ENCODE measurements at places on chromosomes 3 and 15.

- no peak for DNase-seq
These were observed 71.1 kb upstream of the PDZRN3 start for GRCh38 chr3:73695841-73696240.

DNA sequence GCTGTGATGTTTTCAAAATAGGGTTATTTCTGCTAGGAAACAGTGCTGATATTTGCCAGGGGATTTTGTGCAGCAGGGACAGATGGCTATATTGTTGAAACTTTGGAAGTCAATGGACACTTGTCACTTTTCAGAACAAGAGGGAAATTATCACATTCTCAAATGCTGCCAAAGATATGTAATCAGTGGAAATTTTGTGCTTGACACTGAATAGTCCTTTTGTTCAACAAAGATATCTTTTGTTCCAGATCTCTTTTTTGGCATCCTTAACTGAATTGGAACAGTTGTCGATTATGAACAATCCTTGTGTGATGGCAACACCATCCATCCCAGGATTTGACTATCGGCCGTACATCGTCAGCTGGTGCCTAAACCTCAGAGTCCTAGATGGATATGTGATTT lies 7.8 kb downstream of the CEP97 start:
- no peak for DNase-seq

DNA sequence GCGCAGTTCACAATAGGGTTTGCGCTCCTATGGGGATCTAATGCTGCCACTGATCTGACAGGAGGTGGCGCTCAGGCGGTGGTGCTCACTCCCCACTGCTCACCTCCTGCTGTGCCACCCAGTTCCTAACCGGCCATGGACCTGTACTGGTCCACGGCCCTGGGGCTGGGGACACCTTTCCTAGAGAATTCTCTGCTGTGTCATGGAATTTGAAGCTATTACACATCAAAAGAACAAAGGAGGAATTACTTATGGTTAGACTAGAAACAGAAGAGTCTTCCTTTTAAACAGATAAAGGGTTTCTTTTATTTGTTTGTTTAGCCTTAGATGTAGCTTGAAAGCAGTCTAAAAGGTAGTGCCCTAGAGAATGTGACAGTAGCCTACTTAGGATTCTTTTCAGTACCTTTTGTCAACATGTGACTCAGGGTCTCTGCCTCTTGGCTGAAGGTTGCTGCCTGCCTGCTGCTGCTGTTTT lies 50.3 kb downstream of the PAK2 start:
- DNase-seq = no peak

GRCh38 chr3:149494022-149494758 lies 19.7 kb downstream of the TM4SF4 start:
- DNase-seq = no peak

DNA sequence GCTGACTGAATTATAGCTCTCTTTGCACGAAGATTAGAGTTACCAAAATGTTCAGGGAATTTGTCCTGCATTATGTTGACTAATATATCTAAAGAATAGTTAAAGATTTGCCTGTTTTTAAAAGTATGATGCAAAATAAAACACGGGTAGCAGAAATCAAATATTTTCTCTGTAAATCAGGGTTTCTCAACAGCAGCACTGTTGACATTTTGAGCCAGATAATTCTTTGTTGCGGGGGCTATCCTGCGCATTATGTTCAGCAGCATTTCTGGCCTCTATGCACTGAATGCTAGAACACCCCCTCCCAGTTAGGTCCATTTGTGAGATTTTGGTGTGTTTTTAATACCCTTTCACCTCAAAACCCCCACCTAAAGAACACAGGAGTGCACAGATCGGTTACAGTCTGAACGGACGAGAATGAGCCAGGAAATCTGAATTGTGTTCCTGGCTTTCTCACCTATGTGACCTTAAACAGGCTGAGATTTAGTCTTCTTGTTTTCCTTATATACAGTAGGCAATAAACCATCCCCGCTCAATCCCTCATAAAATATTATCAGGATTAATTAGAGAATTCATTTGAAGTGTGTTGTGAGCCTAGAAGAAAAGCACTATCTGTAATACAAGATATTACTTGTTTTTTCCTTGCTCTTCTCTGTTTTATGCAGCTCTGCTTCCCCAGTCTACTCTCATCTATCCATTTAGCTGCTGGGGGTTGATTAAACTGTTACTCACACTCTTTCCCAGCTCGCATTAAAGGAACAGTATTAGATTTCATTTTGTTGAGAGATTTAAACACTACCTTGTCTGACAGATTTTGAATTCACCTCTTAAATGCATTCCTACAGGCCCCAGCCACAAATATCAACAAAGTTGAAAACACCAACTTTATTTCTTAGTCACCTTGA lies 247.5 kb upstream of the GOLIM4 start:
- no peak for DNase-seq

DNA sequence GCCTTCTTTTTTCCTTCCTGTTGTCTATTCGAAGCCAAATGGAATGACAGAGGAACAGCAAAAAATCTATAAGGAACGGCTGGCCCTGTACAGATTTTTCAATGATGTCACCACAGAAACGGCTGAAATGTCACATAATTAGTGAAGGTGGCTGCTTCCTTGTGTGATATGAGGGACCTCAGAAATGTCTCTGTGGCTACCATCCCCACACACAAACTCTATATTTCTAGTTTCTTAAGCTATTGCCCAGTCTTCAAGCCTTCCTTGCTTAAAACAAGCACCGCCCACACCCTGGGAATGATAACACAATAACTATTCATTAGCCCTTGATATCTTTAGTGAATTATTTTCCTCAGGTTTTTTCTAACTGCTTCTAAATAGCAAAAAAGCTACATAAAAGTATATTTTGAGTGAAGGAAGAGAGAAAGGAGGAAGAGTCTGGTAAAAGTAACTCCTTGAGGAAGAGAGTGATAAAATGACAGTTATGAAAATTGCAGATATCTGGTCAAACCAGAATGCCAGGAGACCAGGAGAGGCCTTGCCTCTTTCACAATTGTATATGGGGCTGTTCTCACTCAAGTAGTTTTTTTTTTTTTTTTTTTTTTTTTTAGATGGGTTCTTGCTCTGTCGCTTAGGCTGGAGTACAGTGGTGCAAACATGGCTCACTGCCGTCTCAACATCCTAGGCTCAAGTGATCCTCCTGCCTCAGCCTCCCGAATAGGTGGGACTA lies 38.7 kb downstream of the FMN1 start:
- no peak for DNase-seq

DNA sequence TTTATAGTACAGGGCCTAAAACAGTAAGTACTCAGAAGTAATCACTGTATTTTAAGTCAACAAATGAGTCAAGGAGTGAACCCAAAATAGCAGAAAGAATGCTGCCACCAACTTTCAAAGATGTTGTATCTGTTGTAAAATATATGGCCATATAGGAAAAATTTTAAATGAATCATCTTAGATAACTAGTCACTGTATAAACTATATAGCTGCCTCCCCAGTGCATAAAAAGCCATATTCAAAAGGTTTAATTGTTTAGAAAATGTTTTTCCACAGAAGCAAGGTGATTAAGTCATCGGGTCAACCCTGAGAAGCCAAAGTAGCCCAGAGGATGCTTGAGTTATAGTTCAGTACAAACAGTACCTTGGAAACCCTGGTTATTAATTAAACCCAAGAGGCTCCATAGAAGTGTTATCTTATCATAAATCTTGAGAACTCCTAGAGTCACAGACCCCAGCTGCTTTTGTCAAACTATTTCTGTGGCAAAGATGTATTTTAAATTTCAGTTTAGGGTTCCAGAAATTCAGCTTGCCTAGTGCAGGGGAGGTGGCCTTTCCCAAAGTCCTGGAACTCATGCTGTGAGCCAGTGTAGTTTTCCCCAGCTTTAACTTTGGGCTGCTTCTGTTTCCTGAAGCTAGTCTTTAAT lies 39.2 kb downstream of the MBNL1 start:
- DNase-seq = no peak

GRCh38 chr3:151421938-151422337 lies 37.4 kb upstream of the P2RY12 start:
- DNase-seq = no peak

DNA sequence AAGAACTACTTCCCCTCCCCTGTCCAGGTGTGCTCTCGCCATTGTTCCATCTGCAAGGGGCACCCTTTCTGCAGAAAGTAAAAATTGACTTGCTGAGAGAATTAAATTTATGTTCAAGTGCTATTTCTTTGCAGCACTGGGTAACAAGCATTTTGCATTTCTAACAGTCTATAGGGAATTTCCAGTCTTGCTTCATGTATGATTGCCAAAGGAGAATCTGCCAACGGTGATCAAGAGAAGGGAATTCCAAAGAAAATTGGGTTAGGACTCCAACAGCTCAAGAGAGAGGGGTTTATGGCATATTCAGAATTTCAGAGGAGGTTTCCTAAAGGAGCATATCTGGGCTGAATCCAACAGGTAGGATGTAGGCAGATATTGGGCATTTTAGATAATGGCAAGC lies 136.7 kb upstream of the WNT5A start:
- DNase-seq = no peak

DNA sequence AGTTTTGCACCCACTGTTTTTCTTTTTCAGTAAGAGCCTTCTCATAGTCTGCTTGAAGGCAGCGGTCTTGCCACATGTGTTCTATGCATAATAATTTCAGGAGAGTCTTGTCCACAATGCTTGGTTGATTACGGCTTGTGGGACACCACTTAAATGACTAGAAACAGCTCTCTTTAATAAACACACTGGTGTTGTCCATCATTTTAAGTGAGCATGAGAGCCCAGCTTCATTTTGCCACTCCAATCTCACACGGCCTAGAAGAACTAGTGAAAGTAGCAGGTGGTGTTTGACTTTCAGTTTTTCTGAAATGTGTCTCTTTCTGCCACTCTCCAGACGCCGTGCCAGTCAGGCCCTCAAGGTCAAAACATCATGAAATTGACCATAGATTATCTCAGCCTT lies 292.1 kb downstream of the LPP start:
- DNase-seq = no peak
